ENCODE measurements at places on chromosomes 11 and 22. TPM values are rescaled to one million over a fixed set of nuclear protein-coding genes. Genes with fewer than 3 reads are reported as not detected.

DNA sequence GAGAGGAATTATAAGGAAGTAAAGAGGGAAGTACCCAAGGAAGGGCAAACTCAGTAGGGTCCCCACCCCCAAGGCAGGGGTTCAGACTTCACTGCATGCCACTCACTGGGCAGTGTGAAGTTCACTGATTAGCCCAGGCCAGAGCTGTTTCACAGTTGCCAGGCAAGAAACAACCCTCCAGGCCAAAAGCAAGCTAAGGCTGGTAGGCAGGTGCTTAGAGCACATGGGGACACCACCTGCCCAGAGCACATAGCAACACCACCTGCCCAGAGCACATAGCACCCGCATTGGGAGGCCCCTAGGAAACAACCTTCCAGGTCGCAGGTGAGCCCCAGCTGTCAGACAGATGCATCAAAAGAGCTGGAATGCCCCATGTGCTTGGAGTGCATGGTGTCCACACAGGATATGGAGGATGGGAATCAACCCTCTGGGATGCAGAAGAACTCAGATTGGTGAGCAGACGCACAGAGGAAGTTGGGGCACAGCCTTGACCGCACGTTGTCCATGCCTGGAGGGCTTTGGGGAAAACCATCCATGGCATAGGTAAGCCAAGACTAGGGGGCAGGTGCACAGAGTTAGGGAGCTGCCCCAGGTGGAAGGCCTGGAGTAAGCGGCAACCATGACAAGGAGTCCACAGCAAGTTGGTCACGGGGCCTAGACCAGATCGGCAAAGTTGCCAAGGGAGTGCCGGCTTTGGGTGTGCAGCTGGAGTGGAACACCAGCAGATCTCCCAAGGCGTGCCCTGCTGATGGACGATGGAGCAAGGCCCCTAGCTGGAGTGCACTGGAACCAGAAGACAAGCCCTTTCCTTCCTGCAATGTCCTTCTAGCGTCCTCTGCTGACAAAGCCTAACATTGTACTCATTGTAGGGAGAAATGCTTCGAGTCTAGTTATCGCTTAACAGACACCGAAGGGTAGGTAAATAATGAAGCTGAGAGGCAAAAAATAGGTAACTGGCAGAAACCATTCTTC is 7.8 kb upstream of the TMEM216 start:
- no peak for DNase-seq

DNA sequence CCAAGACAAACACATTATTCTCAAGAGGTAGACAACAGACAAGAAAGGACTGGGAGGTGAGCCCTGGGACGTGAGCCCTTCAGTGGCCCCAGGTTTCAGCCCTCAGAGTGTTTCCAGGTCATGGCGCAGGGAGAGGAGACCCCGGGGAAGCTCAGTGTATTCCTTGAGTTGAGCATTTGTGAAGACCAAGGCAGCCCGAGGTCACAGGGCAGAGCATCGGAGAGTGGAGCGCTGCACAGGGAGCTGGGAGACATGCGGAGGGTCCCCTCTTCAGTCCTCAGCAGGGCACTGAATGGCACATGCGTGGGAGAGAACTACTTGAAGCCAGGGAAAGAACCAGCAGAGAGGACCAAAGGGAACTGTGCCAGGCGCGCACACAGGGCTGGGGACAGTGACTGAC is 11.7 kb downstream of the KRTAP5-6 start:
- DNase-seq, result no peak

- no peak for DNase-seq
These were observed 39.5 kb downstream of the COPB1 start for GRCh38 chr11:14460147-14460546.

- no peak for DNase-seq
These were observed 76.3 kb downstream of the FAT3 start for GRCh38 chr11:92300876-92301275.

HEPACAM gene
- total RNA-seq, result not detected

UPK3A gene
- not detected for total RNA-seq

DNA sequence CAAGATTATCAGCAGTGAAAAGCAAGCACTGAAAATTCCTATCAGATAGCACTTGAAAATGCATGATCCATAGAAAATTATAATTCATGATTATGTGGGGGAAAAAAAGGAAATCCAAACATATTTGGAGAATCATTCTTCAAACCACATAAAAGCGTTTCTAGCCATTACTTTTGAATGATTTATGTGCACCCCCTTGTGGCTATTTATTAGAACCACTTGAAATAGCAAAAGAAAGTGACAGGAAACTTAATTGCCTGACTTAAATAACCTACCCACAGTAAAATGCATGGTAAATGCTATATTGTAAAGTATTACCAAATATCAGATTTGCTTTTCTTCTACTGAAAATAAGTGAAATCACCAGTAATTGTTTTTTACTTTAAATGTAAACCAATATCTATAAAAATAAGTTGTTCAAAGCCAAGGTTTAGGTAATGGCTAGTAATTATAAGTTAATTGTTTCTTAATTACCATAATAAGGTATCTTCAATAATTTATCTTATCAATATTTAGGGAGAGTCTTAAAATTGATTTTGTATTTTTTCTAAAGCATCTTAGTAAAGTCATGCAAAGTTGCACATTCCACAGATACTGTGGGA is 168.5 kb downstream of the ARHGAP42 start:
- peak; percentile 27 for DNase-seq

OR52E8 gene
- not detected for total RNA-seq

SCARF2 gene
- total RNA-seq, result 17.4 TPM

- DNase-seq, result no peak
These were observed 370.6 kb downstream of the CADM1 start for GRCh38 chr11:115133475-115134209.

DNA sequence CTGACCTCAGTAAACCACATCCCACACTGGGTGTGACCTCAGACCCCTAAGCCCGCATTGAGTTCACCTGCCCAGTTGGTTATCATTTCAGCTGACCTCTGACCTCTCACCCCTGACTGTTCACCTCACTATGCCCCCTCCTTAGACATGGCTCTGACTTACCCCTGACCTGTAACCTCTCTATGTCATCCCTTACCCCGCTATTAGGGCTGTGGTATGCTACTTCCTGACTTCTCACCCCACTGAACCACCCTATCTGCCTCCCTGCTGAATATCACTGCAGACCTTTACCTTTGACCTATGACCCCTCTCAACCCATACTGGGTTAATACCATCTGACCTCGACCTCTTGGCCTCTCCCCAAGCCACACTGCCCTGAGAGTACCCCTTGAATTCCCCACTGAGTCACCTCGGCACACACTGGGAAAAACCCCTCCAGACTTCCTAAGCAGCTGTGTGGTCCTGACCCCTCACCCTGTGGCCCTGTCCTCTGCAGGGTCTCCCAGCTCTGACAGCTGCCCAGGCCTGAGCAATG is 8.3 kb downstream of the PLCB3 start:
- DNase-seq, result no peak

SCUBE1 gene
- total RNA-seq, result 68.9 TPM

- DNase-seq, result no peak
These were observed 75.2 kb downstream of the ZNRF3 start for GRCh38 chr22:28958611-28959010.

DNA sequence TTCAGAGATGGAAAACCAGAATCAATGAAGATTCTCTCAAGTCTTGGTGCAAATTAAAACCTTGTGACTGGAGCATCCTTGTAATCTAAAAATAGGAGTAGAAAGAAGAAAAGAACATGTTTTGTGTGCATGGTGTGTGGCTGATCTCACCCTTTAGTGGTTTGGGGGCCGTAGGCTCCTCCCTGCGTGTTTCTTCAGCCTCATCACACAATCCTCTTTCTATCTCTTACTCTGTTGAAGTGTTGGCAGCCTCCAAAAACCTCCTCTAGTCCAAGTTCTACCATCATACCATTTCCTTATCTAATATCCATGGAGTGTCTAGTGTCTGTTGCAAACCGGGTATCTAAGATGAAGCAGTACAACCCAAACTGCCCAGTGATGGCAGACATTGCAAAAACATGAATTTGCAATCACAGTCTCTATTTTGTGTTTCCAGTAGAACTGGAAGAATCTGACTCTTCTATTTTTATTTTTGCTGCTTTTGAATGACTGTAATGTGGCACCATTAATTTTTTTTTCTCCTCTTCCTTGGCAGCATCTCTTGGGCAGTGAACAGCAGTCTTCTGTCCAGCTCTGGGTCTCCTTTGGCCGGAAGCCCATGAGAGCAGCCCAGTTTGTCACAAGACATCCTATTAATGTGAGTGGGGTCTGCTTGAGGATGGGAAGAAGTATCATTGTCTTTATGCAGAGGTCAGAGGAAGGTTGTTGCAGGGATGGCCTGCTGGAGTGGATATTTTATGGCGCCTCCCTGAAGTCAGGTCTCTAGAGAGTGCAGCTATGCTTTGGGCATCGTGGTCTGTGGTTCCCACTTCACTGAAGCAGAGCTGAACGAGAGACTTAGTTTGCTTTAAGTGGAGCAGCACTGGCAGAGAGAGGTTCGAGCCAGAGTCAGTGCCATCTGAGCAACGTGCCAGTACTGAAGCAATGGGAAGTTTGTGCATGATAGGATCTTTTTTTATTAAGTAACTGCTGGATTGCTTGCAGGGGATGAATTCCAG is 60.0 kb upstream of the SORL1-AS1 start:
- DNase-seq, result no peak

- DNase-seq, result no peak
These were observed 39.6 kb downstream of the DIXDC1 start for GRCh38 chr11:111976767-111977145.

GRCh38 chr11:65329944-65330403 is 3.7 kb upstream of the DPF2 start:
- DNase-seq, result peak; percentile 96

OR51B2 gene
- not detected for total RNA-seq

GRCh38 chr22:48112687-48113521 is 1350.5 kb downstream of the TBC1D22A start:
- DNase-seq, result no peak

DNA sequence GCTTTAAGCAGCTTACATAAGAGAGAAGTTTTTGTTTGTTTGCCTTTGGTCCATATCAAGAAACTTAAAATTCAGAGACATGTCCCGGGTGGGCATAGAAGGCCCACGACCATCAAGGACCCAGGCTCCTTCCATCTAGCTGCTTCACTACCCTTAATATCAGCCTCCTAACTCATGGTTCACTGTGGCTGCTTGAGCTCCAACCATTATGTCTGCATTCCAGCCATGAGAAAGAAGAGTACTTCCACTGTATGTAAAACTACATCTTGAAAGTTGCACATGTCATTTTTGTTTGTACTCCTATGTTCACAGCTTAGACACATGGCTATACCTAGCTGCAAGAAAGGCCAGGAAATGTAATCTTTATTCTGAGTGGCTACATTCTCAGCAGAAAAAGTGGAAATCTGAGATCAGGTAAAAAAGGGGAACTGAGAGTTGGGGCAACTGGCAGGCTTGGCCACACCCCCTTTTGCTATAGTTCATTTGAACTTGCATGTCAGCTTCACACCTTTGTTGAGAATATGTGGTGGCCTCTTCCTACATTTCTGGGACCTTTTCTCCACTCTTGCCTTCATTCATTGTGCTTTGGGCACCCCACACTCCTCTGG is 81.3 kb upstream of the TP53I11 start:
- no peak for DNase-seq

GRCh38 chr11:30789270-30789669 is 203.1 kb upstream of the MPPED2 start:
- no peak for DNase-seq

FOLR3 gene
- total RNA-seq, result not detected

- DNase-seq, result no peak
These were observed 228.3 kb downstream of the KIRREL3 start for GRCh38 chr11:126772267-126772666.
